ENCODE measurements at places on chromosomes 13 and 19.

GRCh38 chr19:38362076-38362945 lies 12.1 kb upstream of the PSMD8 start:
- peak; percentile 39 for DNase-seq

DNA sequence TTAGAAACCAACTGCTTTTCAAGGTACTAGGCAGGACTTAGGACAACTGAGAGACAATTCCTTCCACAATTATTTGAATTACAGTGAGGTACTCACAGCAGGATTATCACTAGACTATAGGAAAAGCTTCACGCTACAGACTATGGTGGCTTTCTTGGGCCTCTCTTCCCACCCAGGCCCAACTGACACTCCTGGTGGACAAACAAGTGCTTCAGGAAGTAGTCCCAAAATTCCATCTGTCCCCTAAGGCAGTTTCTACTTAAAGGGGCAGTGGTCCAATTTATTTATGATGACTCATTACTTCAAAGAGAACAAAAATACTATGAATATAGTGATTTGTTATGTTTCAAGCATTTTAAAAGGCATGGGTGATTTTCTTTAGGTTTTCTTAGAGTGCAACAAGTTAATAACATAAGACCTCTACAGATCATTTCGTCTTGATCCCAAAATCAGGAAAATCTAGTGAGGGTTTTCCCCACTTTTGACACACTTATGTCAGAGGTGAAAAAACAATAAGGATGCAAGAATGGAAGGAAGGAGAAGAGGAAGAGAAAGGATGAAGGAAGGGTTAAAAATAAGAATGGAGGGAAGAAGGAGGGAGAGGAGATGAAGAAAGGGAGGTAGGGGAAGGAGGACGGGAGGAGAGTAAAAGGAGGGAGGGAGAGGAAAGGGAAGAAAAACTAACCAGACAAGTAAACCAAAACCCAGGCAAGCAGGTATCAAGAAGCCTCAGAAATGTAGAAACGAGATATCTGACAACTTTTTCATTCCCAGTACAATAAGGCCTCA lies 100.7 kb downstream of the SERP2 start:
- DNase-seq: no peak

DNA sequence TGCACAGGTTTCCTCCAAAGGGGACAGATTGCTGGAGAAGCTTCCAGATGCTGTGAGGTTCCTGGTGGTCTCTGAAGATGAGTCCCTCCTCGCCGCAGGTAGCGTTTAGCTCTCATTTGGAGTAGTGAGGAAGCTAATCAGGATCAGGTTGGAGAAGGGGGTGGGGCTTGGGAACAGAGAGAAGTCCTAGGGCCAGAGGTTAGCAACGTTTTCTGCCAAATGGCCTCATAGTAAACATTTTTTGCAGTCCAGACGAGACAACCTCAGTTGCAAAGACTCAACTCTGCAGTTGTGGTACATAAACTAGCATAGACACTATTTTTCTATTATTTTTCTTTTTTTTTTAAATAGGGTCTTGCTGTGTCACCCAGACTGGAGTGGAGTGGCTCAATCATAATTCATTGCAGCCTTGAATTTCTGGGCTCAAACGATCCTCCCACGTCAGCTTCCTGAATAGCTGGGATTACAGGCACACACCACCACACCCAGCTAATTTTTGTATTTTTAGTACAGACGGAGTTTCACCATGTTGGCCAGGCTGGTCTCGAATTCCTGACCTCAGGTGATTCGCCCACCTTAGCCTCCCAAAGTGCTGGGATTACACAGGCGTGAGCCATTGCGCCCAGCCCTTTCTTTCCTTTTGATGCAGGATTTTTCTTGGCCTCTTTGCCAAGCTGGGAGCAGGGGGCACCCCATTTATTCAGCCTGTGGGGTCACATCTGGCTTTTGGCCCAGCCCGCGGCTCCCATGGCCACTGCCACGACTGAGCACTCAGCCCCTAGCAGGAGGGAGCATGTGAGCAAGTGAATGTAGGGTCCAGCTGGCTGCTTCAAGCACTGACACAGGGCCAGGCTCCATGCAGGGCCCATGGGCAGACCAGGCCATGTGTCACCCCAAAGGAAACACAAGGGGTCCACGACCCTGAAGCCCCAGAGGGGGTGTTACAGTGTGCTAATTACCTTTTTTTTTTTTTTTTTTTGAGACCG lies 34.4 kb upstream of the SIN3B start:
- DNase-seq: no peak

- DNase-seq: no peak
These were observed 609.7 kb upstream of the SLITRK1 start for GRCh38 chr13:84491952-84492351.

DNA sequence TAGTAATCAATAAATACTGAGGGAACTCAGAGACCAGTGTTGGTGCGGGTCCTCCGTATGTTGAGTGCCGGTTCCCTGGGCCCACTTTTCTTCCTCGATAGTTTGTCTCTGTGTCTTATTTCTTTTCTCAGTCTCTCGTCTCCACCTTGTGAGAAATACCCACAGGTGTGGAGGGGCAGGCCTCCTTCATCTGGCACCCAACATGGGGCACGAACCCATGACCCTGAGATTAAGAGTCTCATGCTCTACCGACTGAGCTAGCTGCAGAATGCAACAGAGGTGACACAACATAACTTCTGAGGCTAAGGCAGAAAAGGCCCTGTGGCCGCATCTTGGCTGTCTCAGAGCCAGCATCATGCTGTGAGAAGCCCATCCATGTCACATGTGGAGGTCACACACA lies 5.3 kb upstream of the ZNF613 start:
- DNase-seq: no peak

DNA sequence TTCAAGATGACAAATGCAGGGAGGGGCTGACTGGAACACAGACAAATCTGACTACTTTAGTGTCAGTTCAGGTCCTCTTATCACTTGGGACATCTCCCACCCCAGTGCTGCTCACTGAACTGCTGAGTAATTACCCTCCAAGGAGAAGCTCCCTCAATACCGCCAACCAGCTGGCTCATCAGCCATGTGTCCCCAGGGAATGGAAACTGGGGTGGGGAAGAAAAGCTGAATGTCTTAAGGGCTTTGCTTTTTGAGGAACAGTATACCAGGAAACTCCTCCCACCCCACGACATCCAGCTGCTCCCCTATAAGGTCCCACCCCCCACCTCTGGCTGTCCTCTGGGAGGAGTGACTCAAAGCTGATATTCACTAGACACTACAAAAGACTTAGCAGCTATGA lies 2.0 kb downstream of the ZNF823 start:
- DNase-seq: no peak

GRCh38 chr19:4069331-4069959 lies 2.7 kb upstream of the ZBTB7A start:
- peak; percentile 48 for DNase-seq

DNA sequence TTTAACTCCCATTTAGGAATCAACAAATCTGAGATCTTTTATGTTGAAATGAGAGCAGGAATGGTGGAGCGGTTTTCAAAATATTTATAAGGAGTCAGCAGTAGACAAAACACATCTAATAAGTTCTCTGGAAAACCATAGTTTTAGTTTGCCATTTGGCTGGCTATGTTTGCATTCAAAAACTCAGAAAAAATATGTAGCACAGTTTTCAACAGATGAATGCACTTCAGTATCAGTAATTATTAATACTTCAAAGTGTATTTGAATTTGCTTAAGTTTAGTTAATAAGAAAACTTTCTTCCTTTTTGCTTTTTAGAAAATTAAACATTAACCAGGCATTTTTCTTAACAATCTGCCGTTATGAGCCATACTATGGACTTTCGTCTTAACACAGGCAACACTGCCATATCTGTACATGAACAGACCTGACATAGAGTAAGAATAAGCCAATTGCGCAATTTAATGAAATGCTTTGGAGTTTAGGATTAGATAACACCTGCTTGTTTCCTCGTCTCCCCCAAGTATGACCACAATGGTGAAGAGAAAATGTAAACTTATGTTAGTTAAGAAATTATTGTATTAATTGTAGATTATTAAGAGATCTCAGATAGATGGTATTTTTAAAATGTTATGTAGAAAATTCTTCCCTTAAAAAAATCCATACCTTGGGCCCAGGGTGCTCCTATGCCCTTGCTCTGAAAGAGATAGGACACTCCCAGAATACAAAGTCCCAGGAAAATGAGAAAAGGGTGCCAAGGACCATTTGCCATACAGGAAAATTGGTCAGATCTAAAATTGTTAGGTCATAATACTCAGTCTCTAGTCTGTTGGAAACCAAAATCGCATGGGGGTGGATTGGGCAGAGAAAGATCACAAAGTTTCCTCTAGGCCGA lies 552.3 kb upstream of the ARGLU1 start:
- DNase-seq: no peak

GRCh38 chr13:94343243-94343585 lies 136.3 kb downstream of the DCT start:
- no peak for DNase-seq

DNA sequence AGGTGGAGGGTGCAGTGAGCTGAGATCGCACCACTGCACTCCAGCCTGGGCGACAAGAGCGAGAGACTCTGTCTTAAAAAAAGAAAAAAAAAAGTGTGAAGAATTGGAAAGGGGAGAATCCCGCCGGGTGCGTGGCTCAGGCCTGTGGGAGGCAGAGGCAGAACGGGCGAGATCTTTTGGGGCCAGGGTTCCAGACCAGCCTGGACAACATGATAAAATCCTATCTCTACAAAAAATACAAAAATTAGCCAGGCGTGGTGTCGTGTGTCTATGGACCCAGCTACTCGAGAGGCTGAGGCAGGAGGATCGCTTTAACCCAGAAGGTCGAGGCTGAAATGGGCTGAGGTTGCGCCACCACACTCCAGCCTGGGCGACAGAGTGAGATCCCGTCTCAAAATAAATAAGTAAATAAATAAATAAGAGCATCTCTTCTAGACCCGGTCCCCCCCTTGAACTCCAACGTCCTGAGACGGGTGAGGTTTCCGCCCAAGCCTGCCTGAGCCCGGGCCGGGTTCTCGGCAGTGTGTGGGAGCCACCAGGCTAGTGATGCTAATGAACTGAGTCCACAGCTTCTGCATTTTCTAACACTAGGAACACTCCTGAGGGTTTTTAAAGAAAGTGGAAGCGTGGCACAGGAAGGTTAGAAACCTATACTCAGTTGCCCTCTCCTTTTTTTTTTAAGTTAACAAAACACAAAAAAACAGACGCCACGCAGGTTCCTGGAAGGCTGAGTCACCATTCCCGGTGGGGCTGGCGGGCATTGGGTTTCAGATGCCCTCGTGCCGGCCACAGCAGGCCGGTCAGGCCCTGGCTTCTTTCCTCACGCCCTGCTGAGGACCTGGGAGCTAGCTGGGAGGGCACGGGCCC lies 22.0 kb downstream of the GPX4 start:
- DNase-seq: no peak

- no peak for DNase-seq
These were observed 964.3 kb downstream of the SLITRK1 start for GRCh38 chr13:82917984-82918383.

GRCh38 chr19:46634656-46635218 lies 1.3 kb downstream of the GNG8 start:
- no peak for DNase-seq

DNA sequence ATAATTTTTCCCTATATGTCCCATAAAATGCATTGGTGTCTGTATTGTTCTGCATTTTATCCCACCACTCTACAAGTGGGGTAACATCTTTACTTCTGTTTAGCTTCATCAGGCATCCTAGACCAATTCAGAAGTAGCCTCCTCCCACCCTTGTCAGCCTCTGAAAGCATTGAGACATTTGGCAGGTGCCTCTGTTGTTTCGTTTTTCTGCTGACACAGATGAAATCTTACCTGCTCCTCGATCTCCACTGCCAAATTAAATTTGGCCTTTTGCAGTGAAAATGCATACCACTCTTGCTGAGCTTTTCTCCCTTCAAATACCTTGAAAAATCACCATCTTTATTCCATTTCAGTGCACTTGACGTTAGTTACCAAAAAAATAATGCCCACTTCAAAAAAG lies 83.5 kb upstream of the STARD13 start:
- no peak for DNase-seq

DNA sequence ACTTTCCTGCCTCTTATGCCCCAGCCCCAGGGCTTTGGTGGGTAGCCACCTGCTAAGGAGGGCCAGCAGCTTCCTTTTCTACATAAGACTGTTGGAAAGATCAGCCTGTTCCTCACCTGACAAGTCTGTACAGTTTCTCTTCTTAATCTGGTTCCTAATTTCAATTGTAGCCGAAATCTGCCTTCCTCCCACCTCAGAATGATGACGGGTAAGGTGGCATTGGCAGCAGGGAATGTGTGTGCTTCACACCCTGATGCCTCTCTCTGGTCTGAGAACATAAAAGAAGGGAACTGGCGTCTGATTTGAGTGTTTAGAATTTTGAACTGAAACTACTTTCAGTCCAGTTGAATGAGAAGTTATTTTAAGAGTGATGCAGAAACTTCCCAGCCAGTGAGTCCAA lies 16.0 kb downstream of the MAU2 start:
- no peak for DNase-seq

GRCh38 chr13:79782541-79783205 lies 301.7 kb downstream of the NDFIP2 start:
- DNase-seq: no peak

GRCh38 chr13:26873386-26873698 lies 112.8 kb upstream of the GPR12 start:
- DNase-seq: no peak

GRCh38 chr19:42219812-42220750 lies at the start of gene ZNF526:
Gene ZNF526, plus strand, starts transcription at chr19:42220312. Its CDS starts 4,092 bp downstream, at chr19:42224404.
- DNase-seq: peak; percentile 95

GRCh38 chr19:16095071-16095571 lies 16.6 kb upstream of the RAB8A start:
- no peak for DNase-seq

DNA sequence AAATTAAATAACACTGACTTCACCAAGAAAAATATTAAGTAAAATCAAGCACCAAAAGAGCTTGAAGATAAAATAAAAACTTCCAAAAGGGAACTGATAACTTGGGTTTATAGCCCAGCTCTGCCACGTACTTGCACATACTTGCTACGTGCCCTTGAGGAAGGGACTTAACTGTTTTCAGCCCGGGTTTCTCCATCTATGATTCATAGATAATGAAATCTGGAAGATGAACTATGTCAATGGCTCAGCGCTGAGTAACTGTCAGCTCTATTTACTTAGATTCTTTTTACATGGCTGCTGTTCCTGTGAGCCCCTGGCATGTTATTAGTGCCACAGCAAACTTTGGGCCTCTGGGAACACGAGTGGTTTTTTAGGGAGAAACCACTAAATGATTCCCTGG lies 9.6 kb upstream of the ZC3H13 start:
- DNase-seq: no peak

DNA sequence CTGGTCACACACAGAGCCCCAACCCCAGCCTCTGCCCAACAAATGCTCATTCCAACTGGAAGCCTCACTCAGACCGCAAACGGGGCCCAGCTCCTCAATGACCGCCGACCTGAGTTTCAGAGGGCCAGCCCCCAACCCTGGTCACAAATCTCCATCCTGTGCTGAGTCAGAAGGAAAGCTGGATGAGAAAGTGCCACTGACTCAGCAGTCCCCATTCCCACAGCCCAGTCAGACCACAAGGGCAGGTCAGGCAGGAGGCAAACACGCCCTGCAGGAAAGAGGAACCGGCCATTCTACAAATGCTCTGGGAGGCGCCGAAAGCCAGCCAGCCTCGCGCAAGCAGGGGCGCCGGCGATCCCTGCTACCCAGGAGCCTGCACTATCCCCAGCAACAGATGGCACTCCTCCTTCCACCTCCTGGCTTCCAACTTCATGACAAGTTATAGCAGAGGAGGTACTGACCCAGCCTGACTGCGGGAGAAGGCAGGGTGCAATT lies 14.1 kb upstream of the PRKD2 start:
- DNase-seq: no peak

GRCh38 chr13:76745261-76746200 lies 140.7 kb downstream of the KCTD12 start:
- no peak for DNase-seq

- DNase-seq: no peak
These were observed 32.5 kb downstream of the ZNF567 start for GRCh38 chr19:36719687-36720556.
